ENCODE measurements at places on chromosomes 16 and 17. TPM values are rescaled to one million over a fixed set of nuclear protein-coding genes. Genes with fewer than 3 reads are reported as not detected.

- no peak for DNase-seq
Measured at GRCh38 chr17:36602924-36603384, 1.6 kb downstream of the MRM1 start.

DNA sequence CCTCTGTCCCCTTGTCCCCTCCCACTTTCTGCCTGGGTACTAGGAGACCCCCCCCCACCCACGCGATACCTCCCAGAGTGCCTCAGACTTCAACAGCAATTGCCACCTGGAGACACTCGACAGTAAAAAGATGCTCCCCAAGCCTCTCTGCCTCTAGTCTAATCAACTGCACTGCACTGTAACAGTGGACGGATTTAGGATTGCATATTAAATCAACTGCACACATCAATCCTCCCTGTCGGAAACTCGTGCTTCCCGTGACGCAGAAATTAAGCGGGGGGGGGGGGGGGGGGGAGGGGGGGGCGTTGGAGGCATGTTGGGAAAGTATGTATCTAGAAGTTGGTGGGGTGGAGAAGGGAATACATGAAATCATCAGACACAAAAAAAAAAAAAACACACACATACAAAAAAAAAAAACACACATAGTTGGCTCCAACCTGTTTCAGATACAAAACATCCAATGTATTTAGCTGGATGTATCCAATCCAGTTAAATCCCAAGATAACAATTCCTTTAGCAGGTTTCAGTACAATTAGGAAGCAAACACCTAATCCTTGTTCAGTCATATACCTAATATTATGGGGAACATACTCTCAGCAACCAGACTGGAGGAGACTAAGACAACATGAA lies 29.7 kb downstream of the FAM222B start:
- no peak for DNase-seq

The TM4SF5 gene
- total RNA-seq = not detected

DNA sequence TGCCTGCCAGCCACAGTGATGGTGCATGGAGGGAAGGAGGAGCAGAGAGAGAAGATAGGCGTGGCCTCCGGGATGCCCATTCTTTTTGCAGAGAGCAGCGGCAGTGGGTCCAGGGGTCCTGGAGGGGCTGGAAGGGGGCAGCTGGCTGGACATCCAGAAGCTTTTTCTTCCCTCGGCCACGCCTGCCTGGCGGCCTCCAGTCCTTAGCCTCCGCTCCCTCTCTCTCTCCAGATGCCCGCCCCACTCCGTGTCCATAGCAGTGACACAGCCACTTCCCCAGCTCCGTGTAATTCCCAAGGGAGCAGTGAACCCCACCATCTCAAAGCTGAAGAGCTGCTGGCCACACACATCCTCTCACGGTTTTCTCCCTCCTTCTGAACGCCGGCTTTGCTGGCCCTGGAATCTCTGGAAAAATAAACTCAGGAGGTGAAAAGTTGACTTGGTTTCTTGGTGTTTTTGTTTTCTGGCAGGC lies 26.3 kb upstream of the CDC42EP4 start:
- no peak for DNase-seq
